Panc1 (cell line): ENCODE measurements at places on chromosomes 7 and 10. TPM values are rescaled to one million over a fixed set of nuclear protein-coding genes. Genes with fewer than 3 reads are reported as not detected.

SPOCK2 gene
- 4.8 TPM for total RNA-seq

HTR5A gene
- not detected for total RNA-seq

ABCC2 gene
- 6.5 TPM for total RNA-seq

HOXA3 gene
- 30.2 TPM for total RNA-seq

CALU gene
- total RNA-seq = 210 TPM

- no peak for DNase-seq
Measured at GRCh38 chr7:54810401-54810800, 51.4 kb upstream of the SEC61G start.

DNA sequence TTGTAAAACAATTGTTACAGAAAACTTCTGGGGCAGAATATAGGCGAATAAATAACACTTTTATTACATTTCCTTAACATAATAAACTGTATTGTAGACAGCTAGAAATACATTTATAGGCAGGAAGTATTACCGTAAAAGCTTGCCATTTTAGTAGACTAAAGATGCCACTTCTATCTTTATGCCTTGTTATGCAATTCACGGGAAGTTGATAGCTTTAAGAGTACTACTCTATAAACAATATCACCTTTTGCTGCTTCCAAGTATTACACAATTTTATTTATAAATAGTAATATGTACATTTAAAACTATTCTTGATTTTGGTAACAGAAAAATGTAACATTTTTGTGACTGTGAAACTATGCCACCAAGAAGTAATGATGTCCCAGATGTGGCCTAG is 37.9 kb downstream of the PALS2 start:
- no peak for DNase-seq

DNA sequence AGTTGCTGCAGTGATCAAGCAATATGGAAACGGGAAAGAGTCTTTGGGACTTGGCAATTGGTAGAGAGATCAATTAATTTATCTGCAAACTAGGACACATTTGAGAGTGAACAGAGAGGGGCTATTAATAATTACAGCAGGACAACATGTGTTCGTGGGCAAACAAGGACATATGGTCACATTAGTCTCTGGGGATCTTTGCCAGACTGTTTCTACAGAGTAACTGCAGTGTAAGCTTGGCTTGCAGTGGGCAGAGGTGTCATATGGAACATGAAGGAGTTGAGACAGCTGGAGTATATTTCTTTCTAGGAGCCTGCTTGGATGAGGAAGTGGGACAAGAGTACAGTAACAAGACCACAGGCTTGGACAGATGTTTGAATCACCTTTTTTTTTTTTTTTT is 232.1 kb upstream of the LYZL1 start:
- DNase-seq = no peak

DNA sequence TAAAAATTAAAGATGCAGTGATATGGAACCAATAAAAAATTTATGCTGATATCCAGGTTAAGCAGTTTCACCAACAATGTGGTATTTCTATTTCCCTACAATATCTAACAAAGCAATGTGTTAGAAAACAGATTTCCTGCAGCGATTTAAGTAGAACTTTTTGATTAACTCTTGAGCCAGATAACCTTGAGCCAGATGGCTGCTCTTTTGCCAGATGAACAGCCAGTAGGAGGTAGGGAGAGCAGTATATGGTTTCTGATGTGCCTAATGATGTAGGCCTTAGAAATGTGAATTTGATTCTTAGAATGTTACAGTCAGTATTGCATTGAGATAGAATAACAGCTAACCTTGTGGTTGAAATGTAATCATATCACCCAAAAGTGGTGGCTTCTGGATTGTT is 31.1 kb downstream of the STAMBPL1 start:
- no peak for DNase-seq

- DNase-seq = no peak
Measured at GRCh38 chr7:154914308-154914995, 88.5 kb downstream of the PAXIP1 start.

- no peak for DNase-seq
Measured at GRCh38 chr7:128838981-128839731, 8.9 kb downstream of the FLNC start.

DNA sequence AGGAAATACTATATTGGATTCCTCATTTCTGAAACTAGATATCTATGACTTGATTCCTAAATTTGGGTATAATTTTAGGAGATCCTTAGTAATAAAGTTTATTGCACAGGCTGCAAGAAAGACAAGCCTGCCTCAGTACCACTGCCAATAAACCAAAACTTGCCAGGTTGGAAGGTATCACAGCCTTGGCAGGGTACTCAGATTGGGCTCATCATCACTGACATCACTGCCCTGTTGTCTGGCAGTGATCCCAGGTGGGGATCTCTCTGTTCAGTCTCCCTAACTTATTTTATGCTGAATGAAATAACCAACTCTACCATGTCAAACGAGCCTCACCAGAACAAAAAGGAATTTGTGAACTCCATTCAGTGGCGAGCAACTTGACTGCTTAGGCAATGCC is 18.8 kb downstream of the FIGNL1 start:
- DNase-seq = no peak

GRCh38 chr10:96889415-96890171 is 57.5 kb downstream of the LCOR start:
- DNase-seq = no peak

DNA sequence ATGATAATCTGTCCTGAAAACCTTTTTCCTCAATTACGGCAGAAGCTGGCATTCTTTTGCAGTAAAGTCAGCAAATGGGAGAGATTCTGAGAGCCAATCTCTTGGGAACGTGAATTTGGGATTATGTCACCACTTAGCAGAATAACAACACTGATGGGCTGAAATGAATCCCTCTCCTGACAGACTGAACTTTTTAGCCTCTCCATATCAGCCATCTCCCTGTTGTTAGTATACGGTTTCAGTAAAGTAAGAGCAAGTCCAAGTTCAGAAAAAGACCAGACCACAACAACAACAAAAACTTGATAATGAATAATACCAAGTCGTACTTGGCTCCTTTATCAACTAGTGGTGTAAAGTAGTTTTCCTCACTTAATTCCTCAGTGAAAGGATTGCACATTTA is 1048.8 kb downstream of the GATA3 start:
- DNase-seq = no peak
